NCI-H69 (cell line): ENCODE measurements at places on chromosomes 11 and 22.

DNA sequence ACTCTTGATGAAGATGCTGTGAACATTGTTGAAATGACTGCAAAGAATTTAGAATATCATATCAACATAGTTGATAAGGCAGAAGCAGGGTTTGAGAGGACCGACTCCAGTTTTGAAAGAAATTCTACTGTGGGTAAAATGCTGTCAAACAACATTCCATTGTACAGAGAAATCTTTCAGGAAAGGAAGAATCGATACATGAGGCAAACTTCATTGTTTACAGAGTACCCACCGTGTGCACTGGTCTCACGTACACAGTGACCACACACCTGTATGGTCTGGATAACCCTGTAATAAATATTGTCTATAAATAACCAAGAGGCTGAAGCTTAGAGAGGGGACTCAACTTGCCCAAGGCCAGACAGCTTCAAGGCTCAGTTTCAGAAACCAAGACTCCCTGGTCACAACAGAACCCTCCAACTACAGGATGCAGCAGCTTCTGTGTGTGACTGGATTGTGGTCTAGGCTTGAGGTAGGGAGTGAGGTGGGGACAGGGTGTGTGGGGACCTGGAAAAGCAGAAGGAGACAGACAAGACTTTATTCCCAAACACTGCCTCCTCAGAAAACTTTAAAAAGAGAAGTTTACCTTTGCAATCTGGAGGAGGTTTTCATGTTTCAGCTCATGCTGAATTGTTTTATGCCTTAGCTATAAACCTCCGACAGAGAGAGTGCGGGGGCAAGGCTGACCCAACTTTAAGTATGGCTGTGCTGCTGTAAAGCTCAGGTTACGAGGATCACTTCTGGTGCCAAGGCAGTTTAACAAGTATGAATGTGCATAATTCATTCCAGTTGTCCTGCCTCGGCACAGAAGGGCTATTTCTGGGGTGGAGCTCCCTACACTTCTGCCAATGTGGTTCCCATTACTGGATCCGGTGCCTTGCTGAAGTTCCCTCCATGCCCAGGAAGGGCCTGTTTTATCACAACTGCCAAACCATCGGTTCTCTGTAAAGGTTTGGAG is 372.6 kb upstream of the NARS2 start:
- peak; percentile 55 for DNase-seq

- no peak for DNase-seq
Observed at GRCh38 chr22:17787241-17787640, 13.0 kb upstream of the BID start.

DNA sequence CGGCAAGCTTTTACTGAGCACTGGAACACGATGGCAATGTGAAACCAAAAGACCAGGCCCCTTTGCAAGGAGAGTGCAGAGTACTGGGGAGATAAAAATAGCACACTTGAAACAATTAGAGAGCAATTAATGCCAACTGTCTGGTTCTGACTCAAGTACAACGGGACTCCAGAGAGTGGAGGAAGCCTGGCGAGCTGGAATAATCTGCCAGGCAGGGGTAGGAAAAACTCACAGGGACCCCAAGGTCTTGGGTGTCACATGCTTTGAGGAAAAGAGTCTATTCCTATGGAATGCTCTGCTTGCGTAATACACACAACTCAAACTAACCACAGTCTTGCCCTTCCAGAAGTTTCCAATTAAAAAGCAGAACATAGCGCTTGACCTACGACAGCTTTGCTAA is 113.0 kb upstream of the CLMP start:
- peak; percentile 64 for DNase-seq

- DNase-seq, result peak; percentile 85
Observed at GRCh38 chr11:36265793-36266628, 23.2 kb downstream of the COMMD9 start.

- peak; percentile 82 for DNase-seq
Observed at GRCh38 chr11:44207292-44207691, 102.6 kb downstream of the ALX4 start.

- peak; percentile 41 for DNase-seq
Observed at GRCh38 chr11:114202011-114202609, 94.1 kb upstream of the NNMT start.

DNA sequence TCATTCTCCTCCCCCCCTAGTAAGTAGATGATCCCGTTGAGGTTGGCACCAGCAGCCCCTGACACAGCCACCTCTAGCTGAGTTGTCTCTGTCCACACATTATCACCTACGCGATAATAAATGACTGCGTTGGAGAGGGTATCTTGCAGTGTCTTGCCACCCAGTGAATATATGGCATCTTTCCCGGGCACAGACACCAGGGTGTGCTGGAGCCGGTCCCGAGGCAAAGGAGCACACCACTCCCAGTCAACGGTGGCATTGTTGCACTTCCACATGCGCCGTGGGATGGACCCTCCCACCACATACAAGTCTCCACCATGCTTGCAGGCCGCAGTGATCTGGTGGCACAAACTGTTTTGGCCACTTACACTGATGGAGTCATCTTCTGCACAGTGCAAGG is 5.4 kb downstream of the KBTBD4 start:
- DNase-seq, result no peak

DNA sequence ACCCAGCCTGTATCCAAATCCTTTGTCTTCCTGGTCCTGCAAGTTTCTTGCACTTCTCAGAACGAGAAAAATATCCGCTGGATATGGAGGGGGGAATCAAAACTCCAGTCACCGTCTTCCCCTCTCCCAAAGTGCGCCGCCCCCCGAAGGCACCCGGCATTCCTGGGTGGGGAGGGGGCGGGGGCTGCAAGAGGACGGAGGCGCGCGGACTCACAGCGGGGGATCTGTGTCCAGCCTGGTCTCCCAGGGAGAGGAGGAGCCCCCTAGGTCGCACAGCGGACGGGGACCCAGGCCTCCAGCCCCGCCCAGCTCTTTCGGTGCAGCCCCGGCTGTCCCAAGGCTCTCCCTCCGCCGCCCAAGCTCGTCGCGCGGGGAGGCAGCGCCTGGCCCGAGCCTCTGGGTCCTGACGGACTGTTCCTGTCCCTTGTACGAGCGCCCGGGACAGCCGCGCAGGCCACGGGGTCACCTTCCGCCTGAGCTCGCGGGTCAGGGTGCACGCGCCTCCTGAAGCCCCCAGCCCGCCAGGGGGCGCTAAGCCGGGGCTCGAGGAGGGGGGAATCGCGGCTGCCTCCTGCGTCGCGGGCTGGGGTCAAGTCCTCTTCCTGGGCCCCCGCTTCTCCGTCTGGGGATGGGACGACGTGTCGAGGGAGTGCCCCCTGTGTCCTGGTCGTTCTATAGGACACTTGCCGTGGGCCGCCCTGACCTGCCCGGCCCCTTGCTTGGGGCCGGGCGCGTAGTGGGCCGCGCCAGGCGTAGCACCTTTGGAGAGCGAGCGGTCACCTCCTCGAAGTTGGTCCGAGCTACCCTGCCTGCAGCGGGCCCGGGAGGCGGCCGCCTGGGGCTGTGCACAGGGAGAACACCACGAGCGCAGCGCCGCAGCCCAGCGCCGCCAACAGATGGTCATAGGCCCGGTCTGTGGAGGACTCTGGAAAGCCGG is 2.4 kb upstream of the WNT11 start:
- DNase-seq, result peak; percentile 90

DNA sequence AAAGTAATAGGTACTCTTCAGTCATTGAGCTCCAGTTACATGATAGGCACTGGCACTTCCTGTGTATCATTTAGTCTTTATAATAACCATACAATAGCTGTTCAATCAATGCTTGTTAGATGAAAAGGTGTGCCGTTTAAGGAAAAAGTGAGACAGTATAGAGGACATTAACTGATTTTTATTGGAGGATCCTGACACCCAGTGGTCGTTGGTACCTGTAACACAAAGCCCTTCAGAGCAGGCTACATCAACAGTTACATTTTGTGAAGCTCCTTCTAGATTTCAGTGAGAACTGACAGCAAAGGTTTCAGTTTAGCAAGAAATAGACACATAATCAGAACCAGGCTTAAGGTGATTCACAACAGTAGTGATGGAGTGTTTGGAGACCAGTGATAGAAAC is 44.2 kb downstream of the CCDC81 start:
- peak; percentile 38 for DNase-seq

DNA sequence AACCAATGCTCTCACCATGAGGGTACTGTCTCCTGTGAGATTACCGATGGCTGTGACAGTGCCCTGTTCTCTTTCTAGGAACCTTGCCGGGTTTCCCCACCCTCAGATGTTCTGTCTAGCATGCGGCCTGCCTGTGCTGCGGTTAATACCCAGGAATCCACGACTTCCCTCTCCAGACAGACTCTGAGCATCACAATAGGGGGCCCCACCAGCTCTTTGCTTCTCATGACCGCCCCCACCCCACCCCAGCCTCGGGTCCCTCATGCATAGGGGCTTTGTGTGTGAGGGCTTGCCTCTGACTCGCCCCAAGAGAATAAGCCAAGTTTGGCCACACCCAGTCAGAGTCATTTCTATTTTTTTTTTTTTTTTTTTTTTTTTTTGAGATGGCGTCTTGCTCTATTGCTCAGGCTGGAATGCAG is 10.3 kb downstream of the PARVG start:
- DNase-seq, result no peak

DNA sequence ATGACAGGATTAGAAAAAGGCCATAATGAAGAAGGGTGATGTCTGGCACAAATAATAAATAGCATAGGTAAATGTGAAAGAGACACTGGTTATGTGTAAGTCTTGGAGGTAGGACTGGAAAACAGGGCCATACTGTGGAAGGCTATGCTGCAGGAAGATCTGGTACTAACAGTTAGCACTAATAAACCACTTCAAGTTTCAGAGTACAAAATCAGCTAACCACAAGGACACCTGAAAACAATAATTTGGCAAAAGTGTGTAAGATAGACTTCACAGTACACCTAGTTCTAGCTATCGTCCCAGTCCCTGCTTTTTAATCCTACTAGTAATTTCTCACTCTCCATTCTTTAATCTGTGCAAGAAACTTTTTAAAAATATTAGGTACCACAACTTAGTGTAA is 44.3 kb downstream of the CWF19L2 start:
- DNase-seq, result no peak

- no peak for DNase-seq
Observed at GRCh38 chr11:116658876-116659535, 113.8 kb downstream of the BUD13 start.

- DNase-seq, result peak; percentile 73
Observed at GRCh38 chr22:35631597-35631996, 14.5 kb upstream of the MB start.

DNA sequence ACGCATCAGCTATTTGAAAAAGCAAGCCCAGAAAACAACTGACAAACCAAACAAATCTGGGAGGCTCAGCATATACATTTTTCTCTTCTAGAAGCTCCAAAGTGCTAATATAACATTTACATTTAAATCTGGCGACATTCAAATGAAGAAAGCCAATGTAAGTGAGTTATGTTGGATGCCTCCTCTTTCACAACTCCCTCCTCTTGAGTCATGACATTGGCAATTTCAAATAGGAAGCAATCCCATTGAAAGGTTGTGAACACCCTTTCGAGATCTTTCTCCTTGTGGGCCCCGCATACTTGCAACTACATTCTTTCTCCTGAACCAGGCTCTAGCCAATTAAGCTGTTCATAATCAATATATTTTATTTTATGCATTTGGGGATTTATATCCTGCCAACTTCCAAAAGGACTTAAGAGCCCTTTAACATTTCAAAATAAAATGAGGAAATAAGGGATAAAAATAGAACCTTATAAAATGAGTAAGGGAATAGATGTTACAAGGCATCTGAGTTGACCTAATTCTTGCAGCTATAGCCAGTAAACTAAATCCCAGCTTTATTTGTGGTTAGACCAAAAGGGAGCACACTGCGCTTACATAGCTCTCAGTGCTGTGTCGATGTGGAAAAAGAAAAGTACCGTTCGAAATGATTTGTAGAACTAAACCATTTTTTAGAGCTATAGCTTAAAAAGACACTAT is 129.5 kb upstream of the SESN3 start:
- DNase-seq, result no peak

DNA sequence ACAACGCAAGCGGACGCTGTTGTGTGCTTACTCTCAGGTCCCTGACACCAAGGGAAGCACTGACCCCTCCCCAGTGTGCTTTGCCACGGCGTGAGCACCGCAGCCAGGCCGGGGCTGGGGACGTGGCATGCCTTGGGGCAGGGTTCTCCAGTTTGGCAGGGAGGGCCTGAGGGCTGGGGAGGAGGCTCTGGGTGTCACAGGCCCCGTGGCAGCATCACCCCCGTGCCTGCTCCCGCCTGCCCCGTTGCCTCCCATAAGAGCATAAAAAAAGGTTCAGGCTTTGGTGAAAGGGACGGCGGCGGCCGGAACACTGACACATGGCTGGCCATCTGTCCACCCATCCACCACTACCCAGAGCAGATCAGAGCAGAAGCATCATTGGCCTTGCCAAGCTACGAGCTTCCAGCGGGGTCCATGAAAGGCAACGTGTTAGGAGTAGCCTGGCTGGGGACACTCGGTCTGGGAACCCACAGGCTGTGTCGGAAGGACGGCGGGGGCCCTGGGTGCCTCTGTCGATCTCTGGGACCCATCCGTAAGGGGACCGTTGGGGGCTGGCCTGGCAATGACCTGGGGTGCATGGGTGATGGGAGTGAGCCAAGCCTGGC is 183.0 kb downstream of the IGLL1 start:
- no peak for DNase-seq

DNA sequence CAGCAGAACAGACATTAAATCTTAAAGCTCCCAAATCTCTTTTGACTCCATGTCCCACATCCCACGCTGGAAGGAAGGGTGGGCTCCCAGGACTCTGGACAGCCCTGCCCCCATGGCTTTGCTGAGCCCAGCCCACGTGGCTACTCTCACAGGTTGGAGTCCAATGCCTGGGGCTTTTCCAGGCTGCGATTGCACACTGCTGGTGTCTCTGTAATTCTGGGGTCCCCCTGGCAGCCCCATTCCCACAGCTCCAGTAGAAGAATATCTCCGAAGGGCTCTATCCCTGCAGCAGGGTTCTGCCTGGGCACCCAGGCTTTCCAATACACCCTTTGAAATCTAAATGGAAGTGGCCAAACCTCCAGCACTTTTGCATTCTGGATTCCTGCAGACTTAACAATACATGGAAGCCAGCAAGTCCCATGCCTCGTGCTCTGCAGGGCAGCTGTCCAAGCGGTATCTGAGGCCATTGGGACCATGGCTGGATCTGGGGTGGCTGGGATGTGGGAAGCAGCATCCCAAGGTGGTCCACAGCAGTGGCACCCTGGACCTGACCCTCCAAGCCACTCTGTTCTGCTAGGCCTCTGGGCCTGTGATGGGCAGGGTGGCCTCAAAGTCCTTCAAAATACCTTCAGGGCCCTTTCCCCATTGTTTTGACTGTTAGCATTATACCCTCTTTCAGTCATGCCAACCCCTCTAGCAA is 47.9 kb upstream of the TH start:
- DNase-seq, result no peak

- no peak for DNase-seq
Observed at GRCh38 chr22:26902401-26903029, 245.1 kb downstream of the MIAT start.
